ENCODE measurements at places on chromosomes 12 and 14. TPM values are rescaled to one million over a fixed set of nuclear protein-coding genes. Genes with fewer than 3 reads are reported as not detected.

GRCh38 chr12:20487519-20487918, 119.2 kb downstream of the PDE3A start:
- no peak for DNase-seq

The TSPAN19 gene
- total RNA-seq, result 0.91 TPM

DNA sequence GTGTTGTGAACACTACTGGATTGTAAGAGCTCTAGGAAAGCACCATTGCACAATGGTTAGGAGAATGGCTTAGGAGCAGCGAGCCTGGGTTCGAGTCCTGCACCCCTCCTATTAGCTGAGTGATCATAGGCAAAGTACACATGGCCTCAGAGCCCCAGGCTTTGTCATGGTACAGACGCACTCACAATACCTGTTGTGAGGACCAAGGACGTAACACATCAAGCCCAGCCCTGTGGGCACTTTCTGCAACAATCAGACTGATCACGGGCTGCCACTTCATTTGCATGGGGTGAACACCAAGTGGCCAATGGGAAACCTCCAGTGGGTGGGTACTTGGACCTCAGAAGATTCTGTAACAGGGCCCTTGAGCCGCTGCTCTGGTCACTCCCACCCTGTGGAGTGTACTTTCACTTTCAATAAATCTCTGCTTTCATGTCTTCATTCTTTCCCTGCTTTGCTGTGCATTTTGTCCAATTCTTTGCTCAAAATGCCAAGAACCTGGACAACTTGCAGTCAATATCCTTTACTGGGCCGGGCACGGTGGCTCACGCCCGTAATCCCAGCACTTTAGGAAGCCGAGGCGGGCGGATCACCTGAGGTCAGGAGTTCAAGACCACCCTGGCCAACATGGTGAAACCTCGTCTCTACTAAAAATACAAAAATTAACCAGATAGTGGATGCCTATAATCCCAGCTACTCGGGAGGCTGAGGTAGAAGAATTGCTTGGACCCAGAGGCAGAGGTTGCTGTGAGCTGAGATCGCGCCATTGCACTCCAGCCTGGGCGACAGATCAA, 28.2 kb downstream of the GLRX5 start:
- peak; percentile 66 for DNase-seq

The ERBB3 gene
- 0.63 TPM for total RNA-seq

- DNase-seq, result no peak
Measured at GRCh38 chr12:2465681-2466080, 329.1 kb upstream of the FKBP4 start.

The SLC39A2 gene
- total RNA-seq, result not detected

The LARP4 gene
- 22.9 TPM for total RNA-seq

The OR6C3 gene
- total RNA-seq, result not detected

DNA sequence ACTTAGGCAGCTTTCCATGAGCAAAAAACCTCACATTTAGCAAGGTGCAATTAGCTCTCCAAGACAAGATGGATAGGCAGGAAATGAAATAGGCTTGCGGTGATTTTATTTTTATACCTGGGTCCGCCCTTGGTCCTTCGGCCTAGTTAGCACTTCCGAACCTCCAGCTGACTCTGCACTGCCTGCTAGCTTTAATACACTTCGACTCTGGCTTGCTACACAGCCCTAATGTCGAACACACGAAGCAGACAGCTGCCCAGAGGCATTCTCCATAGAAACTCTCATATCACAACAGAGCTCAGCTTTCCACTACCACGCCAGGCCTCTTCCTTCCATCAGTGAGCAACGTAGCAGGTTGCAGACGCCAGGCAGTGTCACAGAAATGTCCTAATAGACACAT, 688.0 kb downstream of the VRK1 start:
- DNase-seq, result no peak

The DIO3 gene
- total RNA-seq, result not detected

DNA sequence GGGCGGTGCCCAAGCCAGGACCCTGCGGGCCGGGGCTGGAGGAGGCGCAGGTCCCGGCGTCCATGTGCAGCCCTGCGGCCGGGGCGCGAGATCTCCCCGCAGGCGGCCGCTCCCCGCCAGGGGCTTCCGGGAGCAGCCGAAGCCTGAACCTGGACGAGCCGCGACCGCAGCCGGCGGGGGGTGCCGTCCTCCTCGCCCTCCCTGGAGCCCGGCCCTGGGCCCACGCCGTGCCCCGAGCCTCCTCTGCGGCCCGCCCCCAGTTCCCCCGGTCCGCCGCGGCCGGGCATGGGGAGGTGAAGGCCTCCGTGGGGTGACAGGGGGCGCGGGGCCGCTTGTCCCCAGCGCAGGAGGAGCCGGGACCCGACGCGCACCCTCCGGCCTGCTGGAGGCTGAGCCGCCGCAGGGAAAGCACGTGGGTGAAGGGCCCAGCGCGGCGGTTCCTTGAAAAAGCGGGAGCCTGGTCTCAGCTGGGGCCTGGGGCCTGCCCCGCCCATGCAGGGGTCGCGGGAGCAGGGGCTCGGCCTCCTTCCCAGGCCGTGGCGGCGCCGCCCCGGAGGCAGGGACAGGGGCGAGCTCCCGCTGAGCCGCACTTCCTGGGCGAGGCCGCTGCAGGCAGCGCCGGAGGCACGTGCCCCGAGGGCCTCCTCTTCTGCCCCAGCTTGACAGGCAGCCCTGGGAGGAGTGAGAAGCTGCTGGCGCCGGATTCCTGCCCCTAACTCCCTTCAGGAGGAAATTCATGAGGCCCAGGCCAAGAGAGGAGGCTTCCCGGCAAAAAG, 55.6 kb upstream of the PPP2R5C start:
- peak; percentile 29 for DNase-seq

The ACSM4 gene
- not detected for total RNA-seq
